Common myeloid progenitor, CD34-positive (primary cell): ENCODE measurements at places on chromosomes 16 and 17.
A peak's percentile ranks its signal among the peaks of the same experiment; 100 is the strongest.

DNA sequence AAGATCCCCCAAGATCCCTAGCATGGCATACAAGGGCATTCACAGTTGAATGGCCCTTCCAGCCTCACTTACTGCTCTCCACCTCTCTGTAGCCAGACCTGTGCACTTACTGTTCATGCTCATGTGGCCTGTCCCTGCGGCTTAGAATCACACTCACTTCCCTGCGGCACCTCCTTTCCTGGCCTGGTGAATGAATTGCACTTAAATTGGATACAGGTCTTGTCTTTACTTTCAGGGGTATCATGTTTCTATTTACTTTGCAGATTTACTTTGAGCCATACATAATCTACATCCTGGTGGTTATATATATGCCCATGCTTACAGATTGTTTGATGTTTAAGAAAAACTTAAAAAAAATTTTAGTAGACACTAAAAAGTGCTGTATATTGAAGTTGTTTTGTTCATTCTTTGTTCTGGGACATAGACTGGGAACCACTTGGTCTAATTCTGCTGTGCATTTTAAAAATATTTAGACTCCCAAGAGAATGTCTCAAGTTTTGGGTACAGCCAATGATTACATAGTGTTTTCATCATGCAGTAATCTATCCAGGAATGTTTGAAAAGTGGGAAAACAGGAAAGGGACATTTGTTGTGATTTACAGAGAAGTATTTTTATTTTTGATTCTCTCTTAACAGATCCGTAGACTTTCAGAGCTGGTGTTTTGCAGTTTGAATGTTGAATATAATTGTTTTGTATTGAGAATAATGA, 63.9 kb downstream of the NUP88 start:
- no peaks in the 10 kb centered on the region for H3K27me3 ChIP-seq
- H3K4me3 ChIP-seq: no peak overlapping the region
- no peak overlapping the region for H3K27ac ChIP-seq

GRCh38 chr16:72018470-72018869, 9.9 kb downstream of the DHODH start:
- no peaks in the 10 kb centered on the region for H3K4me1 ChIP-seq
- no peak for DNase-seq
- no peak overlapping the region for H3K27ac ChIP-seq
- no peaks in the 10 kb centered on the region for H3K27me3 ChIP-seq

DNA sequence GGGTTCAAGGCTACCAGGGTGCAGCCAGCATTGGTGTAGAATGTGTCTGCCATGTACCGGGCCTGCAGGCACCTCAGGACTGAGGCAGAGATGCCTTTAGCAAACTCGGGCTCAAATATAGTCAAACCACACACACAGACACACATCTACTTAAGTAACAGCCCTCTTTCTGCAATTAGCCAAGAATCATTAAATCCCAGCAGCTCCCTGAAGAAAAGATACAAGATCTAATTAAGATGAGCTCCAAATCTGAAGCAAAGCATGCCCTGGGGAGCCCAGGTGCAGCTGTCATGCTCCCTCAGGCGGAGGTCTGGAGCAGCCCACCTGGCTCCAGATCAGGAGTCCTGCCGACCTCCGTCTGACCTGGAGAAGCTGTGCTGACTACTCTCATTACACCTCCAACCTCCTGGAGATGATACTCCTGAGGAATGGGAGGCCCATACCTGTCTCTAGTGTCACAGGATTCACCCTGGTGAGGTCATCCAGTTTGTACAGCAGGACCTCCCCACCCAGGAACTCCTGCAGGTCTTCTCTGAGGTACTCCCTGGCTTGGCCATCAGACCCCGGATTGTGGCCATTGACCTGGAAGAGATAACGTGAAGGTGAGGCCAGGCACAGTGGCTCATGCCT, 6.9 kb downstream of the MYO19 start:
- H3K27me3 ChIP-seq: no peaks in the 10 kb centered on the region
- no peak for DNase-seq
- H3K4me3 ChIP-seq: no peak overlapping the region
- H3K27ac ChIP-seq: no peak overlapping the region
- peaks cover 2% of the 10 kb centered on the region for H3K4me1 ChIP-seq
- peaks cover 77% of the 10 kb centered on the region for H3K36me3 ChIP-seq

- no peaks in the 10 kb centered on the region for H3K36me3 ChIP-seq
- DNase-seq: peak; percentile 89
- no peak overlapping the region for H3K4me3 ChIP-seq
- no peaks in the 10 kb centered on the region for H3K27me3 ChIP-seq
- H3K4me1 ChIP-seq: peaks cover 73% of the 10 kb centered on the region
Measured at GRCh38 chr16:89444151-89444723, 46.1 kb downstream of the ANKRD11 start.

DNA sequence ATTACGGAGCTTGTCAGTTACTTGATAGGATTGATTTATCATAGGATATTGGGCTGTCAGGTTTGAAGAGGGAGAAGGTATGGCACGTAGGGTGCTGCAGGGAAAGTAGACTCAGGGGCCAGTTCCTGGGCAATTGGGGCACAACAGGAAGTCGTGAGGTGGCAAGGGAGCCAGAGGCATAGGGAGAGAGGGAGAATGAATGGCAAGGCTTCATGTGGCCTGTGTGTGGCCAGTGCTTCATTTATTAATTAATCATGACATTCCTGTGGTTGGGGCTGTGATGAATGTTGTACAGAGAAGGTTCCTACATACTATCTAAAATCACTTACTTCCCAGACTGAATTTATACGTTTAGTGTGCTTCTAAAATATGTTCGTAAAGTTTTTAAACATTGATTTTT, 19.3 kb downstream of the MFSD11 start:
- no peaks in the 10 kb centered on the region for H3K4me1 ChIP-seq
- H3K36me3 ChIP-seq: peaks cover 12% of the 10 kb centered on the region
- no peak overlapping the region for H3K4me3 ChIP-seq
- H3K27ac ChIP-seq: no peak overlapping the region

DNA sequence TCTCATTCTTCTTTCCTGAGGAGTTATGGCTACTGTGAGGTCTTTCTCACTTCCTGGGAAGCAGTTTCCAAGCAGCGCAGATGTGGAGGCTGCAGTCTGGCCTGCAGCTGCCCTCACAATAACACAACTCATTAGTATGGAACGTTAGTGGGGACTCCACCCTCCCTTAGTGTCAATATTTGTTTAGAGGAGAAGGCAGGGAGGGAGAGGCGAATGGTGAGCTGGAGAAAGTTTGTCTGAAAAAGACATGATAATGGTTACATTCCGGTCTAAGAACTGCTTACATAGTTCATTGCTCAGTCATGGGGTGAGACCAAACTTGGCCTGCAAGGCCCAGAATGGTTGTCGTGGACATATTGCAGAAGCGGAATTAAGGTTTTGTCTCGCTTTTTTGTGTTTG, 170.2 kb downstream of the HS3ST3B1 start:
- no peak for DNase-seq
- H3K27ac ChIP-seq: no peak overlapping the region
- H3K4me3 ChIP-seq: no peak overlapping the region
- H3K36me3 ChIP-seq: no peaks in the 10 kb centered on the region
- H3K4me1 ChIP-seq: no peaks in the 10 kb centered on the region
- no peaks in the 10 kb centered on the region for H3K27me3 ChIP-seq

DNA sequence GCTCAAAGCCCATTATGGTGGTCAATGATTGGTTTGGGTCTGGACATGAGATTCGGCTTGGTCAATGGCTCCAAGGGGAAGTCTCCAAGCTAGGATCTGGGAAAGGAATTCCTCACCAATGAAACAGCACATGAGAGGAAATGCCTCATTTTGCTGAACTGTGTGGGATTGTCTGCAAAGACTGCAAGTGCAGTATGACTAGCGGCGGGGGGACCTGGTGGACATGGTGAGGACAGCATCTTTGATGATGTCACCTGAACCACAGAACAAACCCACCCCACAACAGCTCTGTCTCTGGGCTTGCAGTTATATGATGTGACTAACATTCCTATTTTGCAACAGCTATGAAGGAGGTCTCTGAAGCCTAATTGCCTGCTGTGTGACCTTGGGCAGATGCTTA, 50.6 kb upstream of the NKD1 start:
- no peak overlapping the region for H3K4me3 ChIP-seq
- H3K36me3 ChIP-seq: no peaks in the 10 kb centered on the region
- DNase-seq: no peak

GRCh38 chr17:62855156-62855555, 47.0 kb upstream of the MARCHF10 start:
- no peaks in the 10 kb centered on the region for H3K27me3 ChIP-seq
- H3K4me1 ChIP-seq: no peaks in the 10 kb centered on the region
- DNase-seq: peak; percentile 13
- no peak overlapping the region for H3K4me3 ChIP-seq
- no peaks in the 10 kb centered on the region for H3K36me3 ChIP-seq

- no peaks in the 10 kb centered on the region for H3K27me3 ChIP-seq
- DNase-seq: no peak
- no peaks in the 10 kb centered on the region for H3K4me1 ChIP-seq
- H3K36me3 ChIP-seq: peaks cover 51% of the 10 kb centered on the region
- no peak overlapping the region for H3K27ac ChIP-seq
- H3K4me3 ChIP-seq: no peak overlapping the region
Measured at GRCh38 chr17:50693036-50693682, 14.6 kb downstream of the ANKRD40 start.

DNA sequence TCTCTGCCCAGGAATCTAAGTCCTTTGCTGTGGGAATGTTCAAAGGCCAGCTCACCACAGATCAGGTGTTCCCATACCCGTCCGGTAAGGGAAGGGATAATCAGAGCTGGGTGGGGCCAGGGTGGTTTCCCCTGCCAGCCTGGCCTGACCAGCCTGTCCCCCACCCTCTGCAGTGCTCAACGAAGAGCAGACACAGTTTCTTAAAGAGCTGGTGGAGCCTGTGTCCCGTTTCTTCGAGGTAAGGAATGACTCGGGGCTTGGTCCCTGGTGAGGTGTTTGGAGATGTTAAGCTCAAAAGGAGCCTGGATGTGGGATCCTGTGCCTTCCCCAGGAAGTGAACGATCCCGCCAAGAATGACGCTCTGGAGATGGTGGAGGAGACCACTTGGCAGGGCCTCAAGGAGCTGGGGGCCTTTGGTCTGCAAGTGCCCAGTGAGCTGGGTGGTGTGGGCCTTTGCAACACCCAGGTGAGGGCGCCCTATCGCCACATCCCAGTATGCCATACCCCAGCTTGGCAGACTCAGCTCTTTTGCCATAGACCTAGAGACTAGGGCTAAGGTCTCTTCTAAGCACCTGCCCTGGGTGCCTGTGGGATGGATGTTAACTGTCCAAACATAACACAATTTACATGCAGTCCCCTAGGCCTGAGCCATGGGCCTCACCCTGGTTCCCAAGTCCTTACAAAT, 997 bp downstream of the ACADVL start:
- H3K4me1 ChIP-seq: peaks cover 50% of the 10 kb centered on the region
- H3K4me3 ChIP-seq: peak overlapping the region; percentile 79
- no peaks in the 10 kb centered on the region for H3K27me3 ChIP-seq
- H3K36me3 ChIP-seq: peaks cover 35% of the 10 kb centered on the region
